ENCODE measurements at places on chromosomes 3 and 15.

- DNase-seq = no peak
Observed at GRCh38 chr15:96700555-96700954, 370.1 kb downstream of the NR2F2 start.

DNA sequence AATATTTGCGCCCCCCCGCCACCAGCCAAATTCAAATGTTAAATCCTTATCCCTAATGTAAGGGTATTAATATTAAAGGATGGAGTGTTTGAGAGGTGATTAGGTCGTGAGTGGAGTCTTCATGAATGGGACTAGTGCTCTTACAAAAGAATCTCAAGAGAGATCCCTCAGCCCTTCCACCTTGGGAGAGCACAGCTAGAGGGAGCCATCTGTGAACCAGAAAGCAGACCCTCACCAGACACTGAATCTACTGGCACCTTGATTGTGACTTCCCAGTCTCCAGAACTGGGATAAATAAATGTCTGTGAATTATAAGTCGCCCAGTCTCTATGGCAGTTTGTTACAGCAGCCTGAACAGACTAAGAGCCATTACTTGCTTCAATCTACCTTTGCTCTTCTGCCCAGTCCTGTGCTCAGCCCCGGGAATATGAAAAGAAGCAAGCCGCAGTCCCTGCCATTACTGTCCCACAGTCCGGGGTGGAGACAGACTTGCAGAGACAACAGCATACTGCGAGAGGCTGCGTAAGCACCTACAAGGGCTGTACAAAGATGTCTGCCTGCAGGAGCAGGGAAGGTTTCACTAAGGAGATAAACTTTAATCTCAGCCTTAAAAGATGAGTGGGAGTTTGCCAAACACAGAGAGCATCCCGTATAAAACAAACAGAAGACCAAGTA lies 110.7 kb upstream of the TMCO5A start:
- no peak for DNase-seq

- DNase-seq = no peak
Observed at GRCh38 chr3:64417816-64418215, 192.6 kb upstream of the PRICKLE2 start.

DNA sequence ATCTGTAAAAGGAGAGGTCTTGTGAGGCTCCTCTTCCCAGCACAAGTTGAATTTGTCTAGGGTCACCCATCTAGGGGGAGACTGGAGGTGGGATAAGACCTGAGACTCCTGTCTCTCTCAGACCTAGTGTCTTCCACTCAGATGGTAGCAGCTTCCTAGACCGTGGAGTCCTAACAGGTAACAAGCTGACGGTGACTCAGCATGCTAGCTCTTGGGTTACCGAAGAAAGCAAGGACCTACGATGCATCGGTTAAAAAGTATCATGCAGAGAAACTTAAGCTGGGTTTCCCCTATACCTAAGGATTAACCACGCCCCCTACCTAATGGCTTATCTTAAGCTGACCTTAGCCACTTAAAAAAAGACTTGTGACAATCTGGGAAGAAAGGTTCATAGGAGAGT lies 7.6 kb downstream of the LRRN1 start:
- no peak for DNase-seq

DNA sequence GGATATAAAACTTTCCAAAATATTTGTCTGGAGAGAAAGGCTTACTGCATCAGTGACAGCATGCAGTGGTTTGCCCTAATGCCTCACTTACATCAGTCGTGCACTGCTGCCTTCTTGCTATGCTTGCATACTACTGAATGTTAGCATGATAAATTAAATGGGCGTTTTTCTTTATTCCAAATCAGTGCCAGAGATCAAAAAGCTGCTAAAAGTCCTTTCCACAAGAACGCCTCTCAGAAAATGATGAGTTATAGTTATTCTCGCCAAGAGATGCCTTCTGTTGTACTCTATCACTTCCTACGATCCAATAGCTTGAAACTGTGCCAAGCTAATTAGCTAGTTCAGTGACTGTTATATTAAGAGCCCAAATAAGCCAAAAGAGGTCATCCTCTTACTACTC lies 345.8 kb upstream of the ROBO2 start:
- DNase-seq = no peak

DNA sequence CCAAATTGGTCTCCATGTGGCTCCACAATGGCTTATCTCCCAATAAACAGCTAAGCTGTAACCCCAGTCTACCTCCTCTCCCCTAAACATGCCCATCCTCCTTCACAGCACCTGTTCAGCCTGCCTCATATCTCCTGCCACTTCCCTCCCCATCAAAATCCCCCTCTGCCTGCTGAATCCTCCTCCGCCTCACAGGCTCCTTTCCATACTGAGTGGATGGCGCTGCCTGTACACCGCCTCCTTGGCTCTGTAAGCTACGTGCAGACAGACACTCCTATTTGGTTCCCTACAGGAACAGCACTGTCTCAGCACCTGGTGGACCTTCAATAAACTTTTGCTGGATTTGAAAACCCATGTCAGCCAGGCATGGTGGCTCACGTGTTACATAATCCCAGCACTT lies 53.7 kb downstream of the ADCY5 start:
- DNase-seq = no peak
